Subcutaneous adipose tissue (tissue), 4 donors: ENCODE measurements at places on chromosomes 4 and X. TPM values are rescaled to one million over a fixed set of nuclear protein-coding genes. Genes with fewer than 3 reads are reported as not detected.

PCYT1B gene
- not detected for total RNA-seq

HADH gene
- 186 TPM for total RNA-seq

CENPVL2 gene
- not detected for total RNA-seq

GAGE2A gene
- not detected for total RNA-seq
